LHCN-M2 (cell line): ENCODE measurements at places on chromosomes 4 and X.

DNA sequence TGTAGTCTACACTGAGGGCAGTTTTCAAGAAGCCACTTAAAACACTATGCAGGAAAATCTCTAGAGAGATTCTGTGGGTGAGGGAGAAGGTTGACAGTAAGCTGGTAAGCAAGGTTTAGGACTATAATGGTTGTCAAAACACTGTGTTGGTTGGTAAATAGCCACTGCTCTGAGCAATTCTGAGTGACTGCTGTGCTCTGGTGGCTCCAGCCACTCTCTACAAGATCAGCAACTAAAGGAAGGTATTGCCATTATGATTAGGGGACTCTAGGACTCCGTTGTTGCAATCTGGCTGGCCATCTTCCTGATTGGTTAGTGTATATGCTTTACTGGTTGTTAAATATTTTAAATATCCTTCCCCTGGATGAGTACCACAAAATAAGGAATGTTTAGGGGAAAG is 5.5 kb upstream of the FAM47E start:
- no peak for DNase-seq

- no peak for DNase-seq
Observed at GRCh38 chr4:147674073-147674472, 9.9 kb downstream of the PRMT9 start.

- peak; percentile 64 for DNase-seq
Observed at GRCh38 chr4:72319601-72320021, 249.4 kb downstream of the ADAMTS3 start.

- DNase-seq = no peak
Observed at GRCh38 chr4:75040703-75041102, 107.8 kb downstream of the PARM1 start.

- DNase-seq = no peak
Observed at GRCh38 chrX:68492583-68492982, 6.3 kb upstream of the YIPF6 start.

DNA sequence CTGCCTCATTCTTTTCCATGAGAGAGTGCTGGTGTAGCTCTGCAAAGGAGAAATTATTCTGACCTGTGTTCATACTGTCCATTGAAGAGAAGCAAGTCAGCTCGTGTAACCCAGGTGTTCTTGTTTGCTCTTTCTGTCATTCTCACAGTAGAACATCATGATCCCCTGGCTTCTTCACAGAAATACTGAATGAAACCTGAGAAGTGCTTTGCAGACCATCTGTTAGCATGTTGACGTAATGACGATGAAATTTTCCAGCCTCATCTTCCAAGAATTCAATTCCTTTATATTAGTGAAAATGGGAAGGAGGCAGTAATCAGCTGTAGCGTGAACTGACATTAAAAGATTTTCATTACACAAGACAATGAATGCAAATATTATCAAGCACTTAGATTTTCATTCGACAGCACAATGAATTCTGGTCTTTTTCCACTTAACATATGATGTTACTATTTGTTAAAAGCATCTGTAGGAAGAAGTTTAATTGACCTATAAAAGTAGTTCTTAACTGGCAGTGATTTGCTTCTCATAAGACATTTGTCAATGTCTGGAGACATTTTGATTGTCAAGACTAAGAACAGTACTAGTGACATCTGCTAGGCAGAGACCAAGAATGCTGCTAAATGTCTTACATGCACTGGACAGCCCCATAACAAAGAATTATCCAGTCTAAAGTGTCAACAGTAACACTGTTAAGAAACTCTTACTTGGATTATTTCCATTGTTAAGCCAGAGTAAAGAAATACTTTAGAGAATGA is 246.3 kb downstream of the BANK1 start:
- DNase-seq = peak; percentile 74

- DNase-seq = no peak
Observed at GRCh38 chr4:177464026-177464425, 21.8 kb upstream of the AGA start.

- DNase-seq = no peak
Observed at GRCh38 chr4:187073820-187074219, 350.2 kb upstream of the FAT1 start.

- peak; percentile 49 for DNase-seq
Observed at GRCh38 chr4:37981844-37982720, 21.9 kb downstream of the PTTG2 start.

DNA sequence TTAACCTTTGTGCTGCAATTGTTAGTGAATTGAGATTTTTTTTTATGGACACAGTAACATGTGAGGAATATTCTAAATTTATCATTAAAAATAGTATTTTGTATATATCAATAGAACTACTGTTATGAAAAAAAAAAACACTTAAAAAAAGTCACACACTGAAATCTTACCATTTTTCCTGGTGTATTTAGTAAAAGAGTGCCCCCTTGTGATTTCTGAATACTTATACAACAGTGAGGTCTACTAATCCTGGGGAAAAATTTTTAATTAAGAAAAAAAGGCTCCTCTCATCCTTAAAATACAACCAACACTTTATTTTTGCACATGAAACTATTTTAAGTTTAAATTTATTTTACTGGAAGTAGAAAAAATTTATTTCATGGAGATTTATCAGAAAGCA is 56.4 kb upstream of the SPOCK3 start:
- DNase-seq = no peak

DNA sequence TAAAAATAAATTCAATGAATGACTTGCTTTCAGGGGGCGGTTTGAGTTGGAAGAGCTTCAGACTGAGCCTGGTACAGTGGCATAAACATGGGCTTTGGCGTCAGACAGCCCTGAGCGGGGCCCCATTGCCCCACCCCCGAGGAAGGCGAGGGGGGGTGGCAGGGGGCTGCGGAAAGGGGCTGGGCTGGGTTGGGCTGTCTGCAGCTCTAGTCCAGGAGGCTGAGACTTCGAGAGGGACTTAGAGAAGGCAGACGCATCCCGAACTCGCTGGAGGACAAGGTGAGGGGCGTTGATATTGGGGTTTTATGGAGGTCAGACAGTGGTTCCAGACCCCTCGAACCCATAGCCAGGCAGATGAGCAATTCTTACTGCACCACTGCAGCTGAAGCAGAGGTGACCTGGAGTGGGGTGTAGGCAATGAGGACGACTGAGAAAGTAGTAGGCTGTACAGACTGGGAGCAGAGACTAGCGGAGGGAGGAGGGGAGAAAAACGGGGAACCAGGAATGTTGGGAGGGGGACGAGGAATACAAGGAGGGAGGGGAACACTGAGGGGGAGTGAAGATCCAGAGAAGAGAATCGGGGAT is at the start of gene MAGED2:
Gene MAGED2 (plus strand): TSS at position 222 of the 585 bp plus-strand sequence. CDS start 1,587 bp downstream, outside the sequence.
- no peak for DNase-seq

DNA sequence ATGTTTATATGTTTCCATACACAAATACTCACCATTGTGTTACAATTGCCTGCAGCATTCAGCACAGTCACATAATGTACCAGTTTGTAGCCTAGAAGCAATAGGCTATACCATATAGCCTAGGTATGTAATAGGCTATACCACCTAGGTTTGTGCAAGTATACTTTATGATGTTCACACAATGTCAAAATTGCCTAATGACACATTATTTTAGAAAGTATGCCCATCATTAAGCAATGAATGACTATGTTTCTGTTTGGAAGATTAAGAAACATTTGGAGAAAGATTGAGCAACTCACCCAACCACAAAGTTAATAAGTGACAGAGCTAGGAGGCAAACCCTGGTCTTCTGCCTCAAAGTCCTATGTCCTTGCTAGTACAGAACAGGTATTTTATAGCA is 96.8 kb upstream of the GRIA3 start:
- DNase-seq = no peak

GRCh38 chrX:53281963-53282695 is 745 bp upstream of the IQSEC2 start:
- DNase-seq = no peak

- DNase-seq = no peak
Observed at GRCh38 chr4:88359558-88359957, 19.1 kb upstream of the HERC6 start.

DNA sequence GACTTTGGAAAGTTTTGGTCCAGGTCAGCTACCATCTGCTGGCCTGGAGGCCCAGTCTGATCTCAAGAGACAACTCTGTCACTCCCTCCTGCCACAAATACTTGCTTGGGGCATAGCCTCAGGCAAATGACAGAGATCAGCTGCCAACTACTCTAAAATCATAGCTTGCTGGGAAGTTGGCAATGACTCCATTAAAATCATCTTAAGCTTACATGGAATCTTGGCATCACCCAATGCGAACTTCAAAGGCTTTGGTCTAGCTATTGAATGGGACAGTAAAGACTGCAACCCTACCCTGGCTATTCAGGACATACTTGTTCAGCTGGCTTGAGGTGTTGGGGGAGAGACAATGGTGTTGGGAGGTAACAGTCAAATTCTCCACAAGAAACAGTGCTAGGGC is 7.0 kb upstream of the USO1 start:
- no peak for DNase-seq

- peak; percentile 61 for DNase-seq
Observed at GRCh38 chr4:107600436-107600835, 119.6 kb downstream of the PAPSS1 start.

GRCh38 chr4:146232131-146232722 is 17.9 kb downstream of the REELD1 start:
- DNase-seq = no peak

- no peak for DNase-seq
Observed at GRCh38 chr4:165331359-165331758, 3.9 kb downstream of the MSMO1 start.

GRCh38 chr4:118173956-118174725 is 139.9 kb downstream of the NDST3 start:
- DNase-seq = peak; percentile 84

GRCh38 chr4:126748736-126749135 is 884.0 kb upstream of the INTU start:
- DNase-seq = peak; percentile 67

DNA sequence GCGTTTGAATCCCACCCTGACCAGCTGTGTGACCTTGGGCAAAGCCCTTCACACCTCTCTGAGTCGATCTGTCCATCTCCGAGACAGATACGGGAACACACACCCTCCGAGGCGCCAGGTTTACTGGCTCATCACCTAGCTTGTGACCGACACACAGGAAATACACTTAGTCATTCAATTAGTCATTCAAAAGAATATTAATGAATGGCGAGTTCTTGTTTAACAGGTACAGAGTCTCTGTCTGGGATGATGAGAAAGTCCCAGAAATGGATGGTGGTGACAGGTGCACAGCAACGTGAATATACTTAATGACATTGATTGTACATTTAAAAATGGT is 80.6 kb downstream of the PPP2R2C start:
- DNase-seq = no peak

DNA sequence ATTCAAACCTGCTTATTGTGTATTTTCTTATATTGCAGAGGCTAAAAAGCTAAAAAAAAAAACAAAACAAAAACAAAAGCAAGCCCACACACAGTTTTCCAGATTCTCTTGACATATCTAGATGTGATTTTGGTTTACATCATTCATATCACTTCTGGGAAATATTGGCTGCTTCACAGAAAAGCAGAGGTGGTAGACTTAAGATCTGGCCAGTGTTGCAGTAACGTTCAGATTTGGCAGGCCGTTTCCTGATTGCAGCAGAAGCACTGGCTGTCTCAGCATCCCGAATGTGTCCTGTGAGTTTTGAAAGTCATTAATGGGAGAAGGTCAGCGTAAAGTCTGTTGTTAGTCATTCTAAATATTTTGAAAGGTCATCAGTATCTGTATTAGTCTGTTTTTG is 2062.0 kb downstream of the ARAP2 start:
- DNase-seq = no peak

GRCh38 chr4:23654791-23655190 is 235.1 kb downstream of the PPARGC1A start:
- peak; percentile 5 for DNase-seq

GRCh38 chr4:77927991-77928925 is 65.6 kb downstream of the MRPL1 start:
- DNase-seq = peak; percentile 65

DNA sequence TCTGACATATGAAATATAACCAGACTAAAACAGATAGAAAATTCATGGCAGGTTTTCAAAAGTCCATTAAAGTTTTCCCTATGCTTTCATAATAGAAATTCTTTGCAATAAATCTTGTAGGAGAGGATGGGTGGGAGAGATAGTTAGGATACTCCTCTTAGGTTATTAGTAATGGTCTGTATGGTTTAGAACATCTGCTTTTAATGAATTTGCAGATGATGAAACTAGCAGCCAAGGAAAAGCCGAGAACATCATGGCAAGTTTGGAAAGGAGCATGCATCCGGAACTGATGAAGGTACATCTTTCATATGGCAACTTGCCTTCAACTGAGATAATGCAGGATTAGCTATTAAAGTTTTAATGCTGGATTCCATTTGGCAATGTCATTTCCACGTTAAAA is 70.7 kb downstream of the DOCK11 start:
- DNase-seq = no peak
